Tongue (tissue), 3 donors: ENCODE measurements at places on chromosomes 4 and X. TPM values are rescaled to one million over a fixed set of nuclear protein-coding genes. Genes with fewer than 3 reads are reported as not detected.

Gene RAI2
- 2.1 TPM for total RNA-seq

Gene SOWAHB
- 0.82 TPM for total RNA-seq

Gene GPRIN3
- total RNA-seq = 5.8 TPM

Gene HS3ST1
- total RNA-seq = 0.51 TPM
